Ovary (tissue), 10 donors: ENCODE measurements at places on chromosomes 5 and 9.

DNA sequence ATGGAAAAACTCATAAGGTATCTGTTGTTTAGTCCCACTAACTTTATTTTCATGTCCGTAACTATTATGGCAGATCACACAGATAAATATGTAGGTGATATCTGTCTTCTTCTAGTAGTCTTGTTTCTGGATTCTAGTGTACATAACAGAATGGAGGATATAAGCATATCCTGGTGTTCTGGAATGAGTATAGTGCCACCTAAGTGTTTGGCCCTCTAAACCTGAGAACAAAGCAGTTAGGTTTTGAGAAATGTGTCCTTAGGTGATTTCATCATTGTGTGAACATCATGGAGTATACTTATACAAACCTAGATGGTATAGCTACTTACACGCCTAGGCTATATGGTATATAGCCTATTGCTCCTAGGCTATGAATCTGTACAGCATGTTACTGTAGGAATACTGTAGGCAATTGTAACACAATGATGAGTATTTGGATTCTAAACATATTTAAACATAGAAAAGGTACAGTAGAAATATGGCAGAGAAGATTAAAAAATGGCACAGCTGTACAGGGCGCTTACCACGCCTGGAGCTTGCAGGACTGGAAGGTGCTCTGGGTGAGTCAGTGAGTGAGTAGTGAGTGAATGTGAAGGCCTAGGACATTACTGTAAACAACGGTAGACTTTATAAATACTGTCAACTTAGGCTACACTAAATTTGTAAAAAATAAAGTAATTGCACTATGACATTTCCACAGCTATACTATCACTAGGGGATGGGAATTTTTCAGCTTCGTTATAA lies 150.3 kb upstream of the SLC24A2 start:
- no peaks in the 10 kb centered on the region for H3K27me3 ChIP-seq
- DNase-seq: no peak
- no peaks in the 10 kb centered on the region for H3K36me3 ChIP-seq
- no peak overlapping the region for H3K4me3 ChIP-seq
- peaks cover 3% of the 10 kb centered on the region for H3K4me1 ChIP-seq

GRCh38 chr5:4777435-4777834 lies 362.7 kb upstream of the ADAMTS16 start:
- no peak overlapping the region for H3K27ac ChIP-seq
- H3K36me3 ChIP-seq: no peaks in the 10 kb centered on the region
- no peak for DNase-seq
- H3K27me3 ChIP-seq: no peaks in the 10 kb centered on the region
- H3K4me3 ChIP-seq: no peak overlapping the region

DNA sequence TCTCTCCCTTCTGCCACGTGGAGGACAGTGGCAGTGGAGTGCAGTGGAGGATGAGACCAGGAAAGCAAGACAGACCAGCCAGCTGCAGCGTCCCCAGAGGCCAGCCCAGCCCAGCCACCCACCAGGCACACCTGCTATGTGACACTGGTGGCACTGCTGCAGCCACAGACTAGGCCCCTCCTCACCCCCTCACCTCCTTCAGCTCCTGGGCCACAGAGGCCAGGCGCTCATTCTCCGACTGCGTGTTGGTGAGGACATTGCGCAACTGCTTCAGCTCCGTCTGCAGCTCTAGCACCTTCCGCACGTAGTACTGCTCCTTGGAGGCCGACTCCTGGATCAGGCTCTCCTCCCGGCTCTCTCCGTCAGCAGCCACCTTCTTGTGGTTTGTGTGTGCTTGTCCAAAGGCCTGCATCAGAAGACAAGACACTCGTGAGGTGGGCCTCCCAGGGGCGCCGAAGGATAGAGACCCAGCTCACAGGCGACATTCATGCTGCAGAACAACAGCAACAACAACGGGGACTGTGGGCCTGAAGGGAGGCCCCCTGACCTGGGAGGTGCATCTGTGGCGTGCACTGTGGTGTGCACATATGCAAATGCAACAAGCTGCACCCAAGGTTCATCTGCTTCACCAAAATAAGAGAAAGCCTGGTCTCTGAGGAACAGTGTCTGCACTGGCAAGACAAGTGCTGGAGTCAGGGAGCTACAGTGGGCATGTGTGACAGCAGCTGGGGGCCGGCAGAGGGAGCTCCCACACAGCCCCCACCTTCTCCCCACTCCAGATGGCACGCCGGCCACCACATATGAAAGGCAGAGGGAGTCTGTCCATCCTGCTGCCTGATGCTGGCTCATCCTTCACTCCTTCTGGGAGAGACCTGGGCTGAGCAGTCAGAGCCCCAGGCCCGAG lies 35.5 kb downstream of the BICD2 start:
- no peak overlapping the region for H3K4me3 ChIP-seq
- no peaks in the 10 kb centered on the region for H3K27me3 ChIP-seq
- DNase-seq: no peak
- no peaks in the 10 kb centered on the region for H3K36me3 ChIP-seq
- H3K4me1 ChIP-seq: no peaks in the 10 kb centered on the region
- no peak overlapping the region for H3K27ac ChIP-seq

- no peak for DNase-seq
- no peaks in the 10 kb centered on the region for H3K27me3 ChIP-seq
- no peak overlapping the region for H3K4me3 ChIP-seq
- H3K36me3 ChIP-seq: no peaks in the 10 kb centered on the region
Observed at GRCh38 chr9:131977109-131977838, 102.4 kb downstream of the MED27 start.

- H3K36me3 ChIP-seq: no peaks in the 10 kb centered on the region
- no peak for DNase-seq
- H3K27ac ChIP-seq: no peak overlapping the region
- no peaks in the 10 kb centered on the region for H3K27me3 ChIP-seq
- no peak overlapping the region for H3K4me3 ChIP-seq
Observed at GRCh38 chr5:172852490-172853354, 18.7 kb downstream of the ERGIC1 start.

GRCh38 chr5:22621084-22621483 lies 232.1 kb downstream of the CDH12 start:
- H3K4me3 ChIP-seq: no peak overlapping the region
- no peaks in the 10 kb centered on the region for H3K27me3 ChIP-seq
- H3K4me1 ChIP-seq: no peaks in the 10 kb centered on the region
- no peak for DNase-seq
- H3K27ac ChIP-seq: no peak overlapping the region

GRCh38 chr9:34426347-34427074 lies 31.9 kb downstream of the FAM219A start:
- no peaks in the 10 kb centered on the region for H3K27me3 ChIP-seq
- H3K4me1 ChIP-seq: peaks cover 7% of the 10 kb centered on the region
- no peak overlapping the region for H3K4me3 ChIP-seq
- H3K27ac ChIP-seq: no peak overlapping the region
- H3K36me3 ChIP-seq: no peaks in the 10 kb centered on the region

DNA sequence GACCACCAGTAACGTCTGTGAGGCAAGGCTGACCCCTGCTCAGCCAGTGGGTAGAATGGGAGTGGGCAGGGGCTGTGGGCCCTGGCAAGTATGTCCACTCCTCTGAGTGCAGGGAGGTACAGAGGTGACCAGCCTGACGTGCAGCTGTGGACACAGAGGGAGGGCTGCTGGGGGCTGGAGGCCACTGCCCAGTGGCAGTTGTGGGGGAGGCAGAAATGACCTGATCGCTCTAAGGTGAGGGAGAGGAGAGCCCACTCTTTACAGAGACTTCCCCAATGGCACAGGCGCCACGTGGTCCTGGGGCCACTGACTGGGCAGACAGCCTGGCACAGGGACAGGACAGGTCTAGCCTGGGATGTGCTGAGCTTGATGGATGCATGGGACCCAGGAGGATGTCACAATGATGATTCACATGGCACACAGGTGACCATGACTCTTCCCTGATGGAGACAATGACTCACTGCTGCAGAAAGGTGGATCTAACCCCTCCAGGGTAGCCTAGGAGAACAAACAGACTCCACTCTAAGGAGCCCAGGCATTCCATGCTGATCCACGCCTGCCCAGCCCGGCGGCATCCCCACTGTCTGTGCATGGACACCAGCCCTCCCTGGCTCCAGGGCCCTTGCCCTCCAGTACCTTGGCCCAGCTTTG lies 7.7 kb downstream of the LPCAT1 start:
- no peaks in the 10 kb centered on the region for H3K36me3 ChIP-seq
- H3K27ac ChIP-seq: no peak overlapping the region
- peaks cover 4% of the 10 kb centered on the region for H3K4me1 ChIP-seq
- no peaks in the 10 kb centered on the region for H3K27me3 ChIP-seq

GRCh38 chr5:175885813-175886212 lies 14.4 kb downstream of the CPLX2 start:
- H3K4me1 ChIP-seq: no peaks in the 10 kb centered on the region
- DNase-seq: no peak
- H3K36me3 ChIP-seq: no peaks in the 10 kb centered on the region
- no peaks in the 10 kb centered on the region for H3K27me3 ChIP-seq
- H3K27ac ChIP-seq: no peak overlapping the region

GRCh38 chr5:565782-566440 lies 41.7 kb upstream of the SLC9A3 start:
- H3K27me3 ChIP-seq: no peaks in the 10 kb centered on the region
- no peak overlapping the region for H3K4me3 ChIP-seq
- no peak overlapping the region for H3K27ac ChIP-seq
- no peaks in the 10 kb centered on the region for H3K36me3 ChIP-seq

DNA sequence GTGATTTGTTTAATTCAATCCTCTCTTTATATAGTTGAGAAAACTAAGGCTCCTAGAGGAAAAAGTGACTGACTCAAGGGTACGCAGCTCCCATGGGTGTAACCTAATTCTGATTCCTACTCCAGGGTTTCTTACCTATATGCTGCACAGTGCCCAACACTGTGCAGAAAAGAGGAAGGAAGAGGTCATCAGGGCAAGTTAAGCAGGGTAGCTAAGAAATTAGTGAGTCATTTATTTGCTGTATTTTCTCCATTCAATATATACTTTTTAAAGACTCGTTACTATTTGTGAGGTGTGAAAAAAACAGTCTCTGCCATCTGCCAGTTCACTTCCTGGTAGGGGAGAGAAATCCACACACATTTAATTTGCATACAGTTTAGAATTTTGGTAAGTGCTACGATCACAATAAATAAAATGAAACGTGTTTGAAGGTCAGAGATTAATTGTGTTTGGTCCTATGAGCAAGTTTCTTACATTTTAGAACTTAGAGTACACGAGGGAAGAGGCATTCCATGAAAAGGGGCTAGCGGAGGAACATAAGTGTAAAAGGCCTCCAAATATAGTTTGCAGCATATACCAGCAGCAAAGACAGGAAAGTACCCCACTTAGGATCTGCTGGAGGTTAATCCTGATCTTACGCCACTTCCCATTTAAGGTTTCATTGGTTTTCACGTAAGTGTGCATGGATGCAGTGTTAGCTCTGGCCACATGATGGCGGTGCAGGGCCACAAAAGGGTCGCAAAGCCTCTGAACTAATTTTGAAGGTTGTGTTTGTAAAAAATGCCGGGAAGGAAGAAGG lies 59.9 kb upstream of the TLR4 start:
- no peak overlapping the region for H3K27ac ChIP-seq
- peak; percentile 48 for DNase-seq
- no peaks in the 10 kb centered on the region for H3K27me3 ChIP-seq
- H3K36me3 ChIP-seq: no peaks in the 10 kb centered on the region

DNA sequence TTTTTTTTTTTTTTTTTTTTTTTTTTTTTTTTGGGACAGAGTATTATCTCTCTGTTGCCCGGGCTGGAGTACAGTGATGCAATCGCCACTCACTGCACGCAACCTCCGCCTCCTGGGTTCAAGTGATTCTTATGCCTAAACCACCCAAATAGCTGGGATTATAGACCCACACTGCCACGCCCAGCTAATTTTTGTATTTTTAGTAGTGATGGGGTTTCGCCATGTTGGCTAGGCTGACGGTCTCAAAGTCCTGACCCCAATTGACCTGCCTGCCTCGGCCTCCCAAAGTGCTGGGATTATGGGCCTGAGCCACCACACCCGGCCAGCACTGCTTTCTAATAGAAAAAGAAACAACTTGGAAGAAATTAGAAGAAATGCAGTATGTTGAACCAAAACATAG lies 39.2 kb downstream of the TTC1 start:
- no peaks in the 10 kb centered on the region for H3K36me3 ChIP-seq
- no peak overlapping the region for H3K4me3 ChIP-seq
- no peak overlapping the region for H3K27ac ChIP-seq
- H3K27me3 ChIP-seq: no peaks in the 10 kb centered on the region
- no peaks in the 10 kb centered on the region for H3K4me1 ChIP-seq

DNA sequence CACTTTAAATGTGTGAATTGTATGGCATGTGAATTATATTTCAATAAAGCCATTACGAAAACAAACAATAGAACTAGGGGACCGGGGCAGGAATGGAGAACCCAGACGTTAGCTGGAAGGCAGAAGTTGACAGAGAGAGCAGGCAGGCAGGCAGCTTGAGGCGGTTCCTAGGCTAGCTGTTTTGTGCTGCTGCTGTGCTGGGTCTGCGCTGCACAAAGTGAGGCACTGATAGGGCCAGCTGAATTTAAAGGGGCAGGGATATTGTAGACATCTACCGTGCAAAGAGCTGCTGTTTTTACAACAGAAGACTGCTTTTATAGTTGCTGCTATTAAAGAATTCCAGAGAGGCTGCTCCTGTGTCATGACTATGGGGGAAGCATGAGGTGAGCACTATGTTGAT lies 21.6 kb upstream of the MIER3 start:
- no peak for DNase-seq
- H3K4me3 ChIP-seq: no peak overlapping the region
- H3K36me3 ChIP-seq: no peaks in the 10 kb centered on the region
- no peaks in the 10 kb centered on the region for H3K4me1 ChIP-seq
- no peak overlapping the region for H3K27ac ChIP-seq

DNA sequence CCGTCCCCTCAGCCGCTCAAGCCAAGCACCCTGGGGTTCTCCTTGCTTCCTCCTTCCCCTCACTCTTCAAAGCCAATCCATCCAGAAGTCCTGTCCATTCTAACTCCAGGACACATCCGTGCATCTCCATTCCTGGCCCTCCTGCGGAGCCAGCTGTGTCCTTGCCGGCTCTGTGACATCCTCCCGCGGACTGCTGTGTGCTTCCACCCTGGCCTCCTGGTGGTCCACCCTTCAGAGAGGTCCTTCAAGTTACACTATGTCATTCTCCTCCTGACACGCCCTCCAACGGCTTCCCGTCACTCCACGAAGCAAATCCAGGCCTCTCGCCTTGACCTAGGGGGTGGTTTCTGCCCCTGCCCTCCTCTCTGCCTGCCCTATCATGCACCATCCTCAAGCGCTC lies 13.0 kb upstream of the SCGB3A1 start:
- no peaks in the 10 kb centered on the region for H3K27me3 ChIP-seq
- no peaks in the 10 kb centered on the region for H3K36me3 ChIP-seq
- no peak overlapping the region for H3K27ac ChIP-seq
